ENCODE measurements at places on chromosomes 12 and 14.

- DNase-seq = no peak
Observed at GRCh38 chr12:4962539-4963486, 53.1 kb downstream of the KCNA1 start.

DNA sequence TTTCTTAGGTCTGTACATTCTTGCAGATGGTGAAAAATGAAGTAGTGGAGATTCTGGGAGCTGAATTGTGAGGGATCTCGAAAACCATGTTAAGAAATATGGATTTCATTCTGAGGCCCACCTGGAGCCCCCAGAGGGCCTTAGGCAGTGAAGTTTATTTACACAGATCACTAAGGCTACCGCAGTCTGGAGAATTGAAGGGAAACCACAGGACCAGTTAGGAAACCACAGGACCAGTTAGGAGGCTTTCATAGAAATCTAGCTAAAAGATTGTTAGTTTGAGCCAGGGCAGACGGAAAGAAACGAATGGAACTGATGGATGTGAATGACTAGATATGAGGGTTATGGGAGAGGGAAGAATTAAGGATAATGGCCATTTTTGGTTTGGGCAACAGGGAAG is 7.2 kb downstream of the CBLN3 start:
- DNase-seq = peak; percentile 13

DNA sequence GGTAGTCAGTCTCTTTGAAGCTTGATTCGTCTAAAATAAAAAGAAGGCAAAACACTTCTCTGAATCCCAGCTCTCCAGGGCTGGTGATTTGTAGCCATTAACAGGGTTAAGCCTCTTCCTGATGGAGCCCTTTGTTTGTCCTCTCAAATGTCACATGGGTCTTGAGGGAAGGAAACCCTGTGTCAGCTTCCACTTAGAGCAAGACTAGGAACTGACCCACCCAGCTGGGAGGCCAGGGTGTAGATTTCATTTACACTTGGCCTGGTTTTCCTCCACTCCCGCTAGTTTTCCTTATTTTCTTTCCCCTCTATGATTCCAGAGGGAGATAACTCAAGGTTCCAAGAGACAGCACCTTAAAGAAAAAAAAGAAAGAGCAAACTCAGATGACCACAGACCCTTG is 230.5 kb upstream of the EGLN3 start:
- DNase-seq = no peak

DNA sequence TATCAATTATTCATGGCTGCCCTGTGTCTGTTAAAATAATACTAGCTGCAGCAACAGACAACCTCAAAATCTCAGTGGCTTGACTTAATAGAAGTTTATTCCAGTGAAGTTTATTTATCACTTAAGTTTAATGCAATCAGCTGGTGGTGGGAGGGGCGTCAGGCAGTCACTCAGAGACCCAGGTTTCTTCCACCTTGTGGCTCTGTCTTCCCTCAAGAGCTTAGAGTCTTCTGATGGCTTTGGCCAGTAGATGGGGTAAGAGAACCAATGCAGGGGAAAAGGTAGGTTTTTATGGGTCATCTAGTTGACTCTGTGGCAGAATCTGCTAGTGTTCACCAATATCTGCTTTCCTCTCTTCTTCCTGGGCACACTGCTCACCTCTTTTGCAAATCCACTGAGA is 668.9 kb downstream of the AACS start:
- DNase-seq = no peak

DNA sequence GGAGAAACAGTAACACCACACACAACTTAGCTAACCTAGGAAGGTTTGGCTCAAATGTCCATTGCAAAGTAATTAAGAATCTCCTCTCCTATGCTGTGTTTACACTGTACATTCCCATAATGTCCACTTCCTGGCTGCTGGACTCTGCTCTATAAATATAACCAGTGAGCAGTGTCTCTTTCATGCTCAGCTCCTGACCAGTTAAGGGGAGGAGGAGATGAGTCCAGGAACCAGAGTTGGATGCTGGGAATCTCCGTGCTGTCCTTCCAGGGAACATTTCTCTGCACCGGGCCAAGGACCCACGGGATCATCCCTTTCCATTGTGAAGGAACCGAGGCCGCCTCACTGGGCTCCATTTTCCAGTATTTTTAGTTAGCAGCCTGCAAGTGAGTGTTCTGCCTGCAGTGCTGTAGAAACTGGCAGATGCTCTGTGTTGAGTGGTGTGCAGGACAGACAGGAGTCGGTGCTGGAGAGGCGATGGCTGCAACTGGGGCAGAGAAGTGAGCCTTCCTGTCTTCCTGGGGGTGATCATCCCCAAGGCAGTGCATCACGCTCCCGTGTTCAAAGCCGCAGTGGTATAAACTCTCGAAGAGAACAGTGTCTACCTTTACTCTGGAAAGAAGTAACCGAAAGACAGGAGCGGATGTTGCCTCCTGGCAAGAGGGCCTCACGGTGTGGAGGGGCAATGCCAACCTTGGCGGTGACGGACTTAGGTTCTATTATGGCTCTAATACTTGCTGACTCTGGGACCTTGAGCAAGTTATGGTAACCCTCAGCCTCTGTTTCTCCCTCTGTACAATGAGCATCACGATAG is 195.5 kb downstream of the CACNA1C start:
- DNase-seq = no peak

DNA sequence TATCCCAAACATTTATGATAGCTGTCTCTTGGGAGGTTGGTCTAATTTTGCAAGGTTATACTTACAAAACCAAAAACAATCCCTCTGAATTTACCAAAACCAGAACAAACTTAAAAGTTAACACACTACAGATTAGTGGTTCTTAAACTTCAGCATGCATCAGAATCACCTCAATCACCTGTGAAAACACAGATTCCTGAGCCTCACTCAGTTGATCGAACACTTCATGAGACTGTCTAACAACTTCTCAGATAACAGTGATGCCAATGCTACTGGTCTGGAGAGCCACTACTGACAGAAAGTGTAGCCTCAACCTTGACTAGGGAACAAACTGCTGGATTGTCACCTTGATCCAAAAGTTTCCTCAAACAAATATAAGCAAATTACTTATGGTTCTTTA is 44.2 kb downstream of the ATP2B1 start:
- no peak for DNase-seq

DNA sequence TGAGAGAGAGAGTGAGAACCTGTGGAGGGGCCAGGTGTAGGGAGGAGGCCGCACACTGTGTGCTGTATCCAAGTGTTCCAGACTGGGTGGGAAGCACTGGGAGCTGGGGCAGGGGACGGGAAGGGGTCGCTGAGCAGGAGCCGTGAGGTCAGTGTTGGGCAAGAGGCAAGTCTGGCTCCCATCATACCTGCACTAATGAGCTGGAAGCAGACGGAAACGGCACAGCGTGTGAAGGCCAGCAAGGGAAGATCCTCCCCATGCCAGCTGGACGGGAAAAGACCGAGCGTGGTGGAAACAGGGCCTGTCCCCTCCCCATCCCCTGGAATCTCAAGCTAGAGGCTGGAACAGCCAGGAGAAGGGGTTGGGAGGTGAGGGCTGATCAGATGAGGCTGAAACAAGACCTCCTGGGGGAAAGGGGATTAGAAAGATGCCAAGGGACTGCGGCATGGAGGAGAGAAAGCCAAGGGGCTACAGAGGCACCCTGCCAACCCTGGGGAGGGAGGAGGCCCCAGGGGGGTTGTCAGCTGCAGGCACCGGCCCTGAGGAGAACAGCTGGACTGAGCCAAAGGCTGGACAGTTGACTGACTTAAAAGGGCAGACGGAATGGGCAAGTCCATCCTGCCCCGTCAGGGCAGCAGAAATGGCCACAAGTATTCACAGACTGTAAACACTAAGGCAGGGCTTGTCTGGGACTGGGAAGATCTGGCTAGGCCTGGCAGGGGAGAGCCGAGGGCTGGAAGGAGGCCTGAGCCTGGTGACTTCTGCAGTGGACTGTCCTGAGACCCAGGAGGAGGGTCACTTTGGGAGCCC is 19.0 kb upstream of the LTBP2 start:
- DNase-seq = peak; percentile 67

GRCh38 chr12:1083151-1083888 is 92.3 kb downstream of the ERC1 start:
- DNase-seq = no peak

DNA sequence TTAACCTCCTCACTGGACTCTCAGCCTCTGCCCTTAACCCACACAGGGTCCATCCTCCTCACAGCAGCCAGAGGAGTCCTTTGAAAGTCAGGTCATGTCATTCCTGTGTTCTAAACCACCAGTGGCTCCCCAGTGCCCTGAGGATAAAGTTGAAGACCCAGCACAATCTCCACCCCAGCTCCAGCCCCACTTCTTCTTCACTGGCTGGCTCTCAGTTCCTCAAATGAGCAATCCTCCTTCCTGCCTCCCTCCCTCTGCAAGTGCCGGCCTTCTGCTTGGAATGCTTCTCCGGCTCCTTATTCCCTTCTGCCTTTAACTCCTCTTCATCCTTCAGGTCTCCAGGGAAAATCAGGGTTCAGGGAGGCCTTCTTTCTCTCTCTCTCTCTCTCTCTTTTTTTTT is 32.0 kb upstream of the SPPL3 start:
- DNase-seq = no peak

GRCh38 chr12:13661005-13661887 is 320.2 kb downstream of the GRIN2B start:
- DNase-seq = peak; percentile 48

DNA sequence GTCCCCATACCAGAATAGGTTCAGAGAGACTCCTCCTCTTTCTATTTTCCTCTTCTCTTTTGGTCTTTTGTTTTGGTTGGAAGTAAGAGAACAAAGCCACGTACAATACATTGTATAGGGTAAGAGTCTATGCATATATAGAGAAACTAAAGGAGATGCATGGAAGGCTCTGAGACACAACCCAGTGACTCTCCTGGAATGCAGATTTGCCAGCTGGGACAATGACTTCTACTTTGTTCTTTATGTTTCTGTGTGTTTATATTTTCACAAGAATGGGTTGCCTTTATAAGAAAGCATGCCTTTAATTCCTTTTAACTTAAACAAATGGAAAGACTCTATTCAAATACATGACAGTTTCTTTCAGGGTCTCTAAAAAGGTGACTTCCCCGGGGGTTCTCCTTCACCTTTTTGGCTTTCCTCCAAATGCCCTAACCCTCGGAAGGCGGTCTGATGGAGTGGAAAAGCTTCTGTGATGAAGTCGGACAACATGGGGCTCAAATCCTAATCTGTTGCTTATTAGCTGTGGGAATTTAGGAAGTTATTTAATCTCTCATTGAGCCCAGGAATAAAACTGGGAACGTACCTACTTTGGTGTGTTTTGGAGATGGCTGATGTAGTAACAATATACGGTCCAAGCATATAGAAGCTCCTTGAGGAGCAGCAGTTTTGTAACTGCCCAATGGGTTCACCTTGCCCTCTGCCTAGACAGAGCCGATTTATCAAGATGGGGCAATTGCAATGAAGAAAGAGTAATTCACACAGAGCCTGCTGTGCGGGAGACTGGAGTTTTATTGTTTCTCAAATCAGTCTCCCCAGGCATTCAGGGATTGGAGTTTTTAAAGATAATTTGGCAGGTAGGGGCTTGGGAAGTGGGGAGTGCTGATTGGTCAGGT is 9.1 kb upstream of the SERPINA1 start:
- DNase-seq = no peak

DNA sequence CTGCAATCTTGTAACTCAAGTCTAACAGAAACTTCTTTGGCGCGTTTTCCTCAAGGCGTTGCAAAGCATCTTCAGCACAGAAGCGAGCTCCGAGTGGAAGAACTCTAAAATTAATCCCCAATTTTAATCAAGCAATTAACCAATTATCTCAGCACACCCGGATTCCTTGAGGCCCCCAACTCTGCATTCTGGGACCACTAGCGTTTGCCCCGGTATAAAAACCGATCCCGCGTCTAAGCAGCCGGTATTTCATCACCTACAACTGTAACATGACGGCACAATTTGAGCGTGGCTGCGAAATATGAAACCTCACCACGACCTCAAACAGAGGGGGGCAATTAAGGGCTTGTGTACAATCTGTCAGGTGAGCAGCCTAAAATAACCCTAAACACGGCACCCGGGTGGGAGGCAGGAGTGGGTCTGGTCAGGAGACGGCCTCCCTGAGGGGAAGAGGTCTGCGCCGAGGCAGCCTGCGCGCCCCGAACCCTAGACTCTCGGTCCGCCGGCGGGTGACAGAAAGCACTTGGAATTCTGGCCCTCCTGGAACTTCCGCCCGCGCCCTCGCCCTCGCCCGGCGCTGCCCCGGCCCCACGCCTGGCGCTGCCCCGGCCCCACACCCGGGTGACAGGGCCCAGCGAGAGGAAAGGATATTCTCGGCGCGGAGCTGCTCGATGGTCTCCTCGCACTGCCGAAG is 594 bp downstream of the ZCCHC8 start:
- DNase-seq = peak; percentile 77

- DNase-seq = no peak
Observed at GRCh38 chr14:62076825-62077605, 314.8 kb downstream of the SNAPC1 start.

- no peak for DNase-seq
Observed at GRCh38 chr12:115227137-115227615, 543.2 kb upstream of the TBX3 start.

GRCh38 chr12:94593822-94594442 is 56.4 kb downstream of the TMCC3 start:
- DNase-seq = no peak
